Activated CD4-positive, alpha-beta T cell treated with anti-CD3 and anti-CD28 coated beads, Interleukin-2, amount 10 ng/mL, durations not matched to agents 24 days and 14 days (primary cell): ENCODE measurements at places on chromosomes 6 and 20.
A peak's percentile ranks its signal among the peaks of the same experiment; 100 is the strongest.

DNA sequence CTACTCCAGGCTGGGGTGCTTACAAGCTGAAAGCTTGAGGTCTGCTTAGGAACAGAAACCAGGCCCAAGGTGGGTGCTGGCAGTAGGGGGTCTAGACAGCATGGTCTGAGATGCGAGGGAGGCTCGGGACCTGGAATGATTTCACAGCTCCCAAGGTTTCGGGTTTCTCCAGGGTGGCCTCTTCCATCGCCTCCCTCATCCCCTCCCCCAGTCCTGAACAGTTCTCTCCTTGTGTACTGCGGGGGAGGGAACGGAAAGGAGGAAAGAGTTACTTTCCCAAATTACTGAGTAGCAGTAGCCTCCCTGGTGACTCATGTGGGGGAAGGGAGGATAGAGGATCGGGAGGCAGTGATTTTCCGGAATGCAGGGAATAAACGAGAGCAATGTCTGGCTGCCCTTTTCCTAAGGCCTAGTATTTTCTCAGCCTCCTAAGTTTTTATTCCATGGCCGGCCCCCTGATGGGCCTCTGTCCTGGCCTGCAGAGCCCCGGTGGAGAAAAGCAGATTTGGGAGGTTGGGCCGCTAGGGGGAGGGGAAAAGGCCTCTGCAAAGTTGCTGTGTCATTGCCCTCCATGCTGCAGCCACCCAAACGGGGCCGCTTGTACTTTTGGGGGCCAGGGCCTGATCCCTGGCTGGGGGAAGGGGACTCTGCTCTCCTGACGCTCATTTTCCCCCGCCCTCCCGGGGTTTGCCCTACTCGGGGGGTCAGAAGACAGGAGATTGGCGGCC lies 1.5 kb downstream of the BRD2 start:
- H3K4me1 ChIP-seq: peaks cover 26% of the 10 kb centered on the region
- H3K27ac ChIP-seq: peak overlapping the region; percentile 100
- DNase-seq: peak; percentile 92
- H3K4me3 ChIP-seq: peak overlapping the region; percentile 94
- no peaks in the 10 kb centered on the region for H3K27me3 ChIP-seq
- H3K36me3 ChIP-seq: peaks cover 55% of the 10 kb centered on the region

- peak; percentile 61 for DNase-seq
- peak overlapping the region; percentile 65 for H3K27ac ChIP-seq
- H3K4me3 ChIP-seq: peak overlapping the region; percentile 28
- peaks cover 44% of the 10 kb centered on the region for H3K4me1 ChIP-seq
- peaks cover 21% of the 10 kb centered on the region for H3K36me3 ChIP-seq
These were observed 108.8 kb downstream of the TIAM2 start for GRCh38 chr6:155103816-155104366.

GRCh38 chr20:1389703-1390580 lies 2.9 kb downstream of the FKBP1A start:
- peak overlapping the region; percentile 83 for H3K27ac ChIP-seq
- H3K4me1 ChIP-seq: peaks cover 69% of the 10 kb centered on the region
- DNase-seq: no peak

DNA sequence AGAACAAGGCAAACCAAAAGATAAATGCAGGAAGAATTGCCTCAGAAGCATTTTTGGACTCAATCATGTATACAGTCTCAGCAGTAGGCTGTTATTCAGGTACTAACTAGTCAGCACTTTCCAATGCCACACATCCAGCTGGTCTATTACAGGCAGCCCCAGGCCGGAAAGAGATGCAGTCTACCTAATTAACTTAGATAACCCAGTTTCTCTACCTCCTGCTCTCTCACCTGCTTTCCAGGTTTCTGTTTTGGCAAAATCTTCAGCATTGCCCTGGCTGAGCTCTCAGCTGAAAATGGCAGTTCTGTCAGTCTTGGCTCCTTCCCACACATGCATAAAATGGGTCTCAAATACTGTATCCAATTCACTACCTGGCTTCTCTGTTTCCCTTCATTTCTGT lies 101.3 kb upstream of the UFL1 start:
- H3K36me3 ChIP-seq: no peaks in the 10 kb centered on the region
- H3K4me3 ChIP-seq: no peak overlapping the region
- no peaks in the 10 kb centered on the region for H3K27me3 ChIP-seq
- DNase-seq: no peak
- no peaks in the 10 kb centered on the region for H3K4me1 ChIP-seq

DNA sequence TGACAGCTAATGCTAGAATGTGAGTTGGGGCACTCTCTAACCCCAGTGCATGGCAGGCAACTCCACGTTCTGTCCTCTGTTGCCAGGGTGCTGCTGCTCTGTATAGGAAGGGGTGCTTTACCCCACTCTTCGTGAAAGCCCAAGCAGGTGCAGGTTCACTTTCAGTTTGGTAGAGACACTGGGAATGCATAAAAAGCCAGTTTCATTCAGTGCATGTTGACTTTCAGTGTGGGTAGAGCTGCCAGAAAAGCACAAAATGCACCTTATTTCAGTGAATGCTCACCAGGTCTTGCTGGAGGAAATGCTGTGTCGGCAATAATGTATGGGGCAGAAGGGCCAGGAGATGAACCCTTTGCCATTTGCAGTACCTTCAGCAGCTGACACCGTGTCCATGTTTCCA lies 62.1 kb upstream of the ADGRB3 start:
- H3K27me3 ChIP-seq: no peaks in the 10 kb centered on the region
- no peaks in the 10 kb centered on the region for H3K4me1 ChIP-seq
- H3K4me3 ChIP-seq: no peak overlapping the region
- no peak for DNase-seq

DNA sequence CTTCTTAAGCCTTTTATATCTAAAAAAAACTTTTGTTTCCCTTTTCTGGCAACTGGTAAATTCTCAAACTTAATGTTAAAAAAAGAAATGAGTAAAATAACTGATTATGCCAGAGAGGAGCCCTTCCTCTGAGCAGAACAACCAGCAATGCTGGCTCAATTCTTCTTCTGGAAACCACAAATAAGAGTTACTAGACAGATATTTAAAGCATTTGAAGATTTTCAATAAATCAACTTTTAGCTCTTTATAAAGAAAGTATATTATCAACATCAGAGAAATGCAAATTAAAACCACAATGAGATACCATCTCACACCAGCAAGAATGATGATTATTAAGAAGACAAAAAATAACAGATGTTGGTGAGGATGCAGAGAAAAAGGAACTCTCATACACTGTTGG lies 61.1 kb upstream of the TCF21 start:
- no peak overlapping the region for H3K27ac ChIP-seq
- H3K36me3 ChIP-seq: no peaks in the 10 kb centered on the region
- H3K4me1 ChIP-seq: no peaks in the 10 kb centered on the region
- DNase-seq: no peak
- no peak overlapping the region for H3K4me3 ChIP-seq

DNA sequence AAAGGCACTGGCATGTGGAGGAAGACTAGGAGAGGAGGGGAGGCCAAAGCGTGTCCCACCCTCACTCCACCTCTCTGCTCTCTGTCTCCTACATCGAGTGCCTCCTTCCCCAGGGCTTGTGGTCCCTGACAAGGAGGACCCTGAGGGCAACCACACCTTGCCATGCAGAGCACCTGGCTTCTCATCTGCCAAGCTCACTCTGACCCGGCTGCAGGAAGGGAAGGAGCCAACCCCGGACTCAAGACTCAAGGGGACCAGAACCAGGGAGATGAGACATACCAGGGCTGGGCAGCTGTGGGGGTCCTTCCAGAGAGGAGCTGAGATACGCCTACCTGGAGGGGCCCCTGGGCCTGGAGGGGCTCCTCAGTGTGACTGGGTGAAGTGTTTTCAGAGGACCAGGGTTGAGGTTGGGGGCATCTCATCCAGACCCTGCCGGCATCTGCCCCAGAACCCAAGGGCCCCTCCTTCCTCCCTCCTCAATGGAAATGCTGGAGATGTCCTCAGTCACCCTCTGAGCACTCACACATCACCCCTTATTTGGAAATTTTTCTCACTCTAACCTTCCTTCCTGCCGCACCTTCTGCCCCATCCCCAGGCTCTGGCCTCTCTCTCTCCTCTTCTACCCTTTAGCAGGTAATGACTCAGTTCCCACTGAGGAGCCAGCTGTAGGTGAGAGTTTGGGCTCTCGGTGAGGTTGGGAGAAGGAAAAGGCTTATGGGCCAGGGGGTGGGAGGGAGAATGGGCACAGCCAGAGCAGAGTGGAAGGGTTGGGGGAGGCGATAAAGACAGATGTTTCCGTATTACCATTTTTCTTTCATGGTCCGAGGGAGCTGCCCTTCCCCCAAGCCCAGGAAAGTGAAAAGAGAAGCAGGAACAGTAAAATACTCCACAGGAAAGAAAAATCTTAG lies 32.0 kb upstream of the POU5F1 start:
- peaks cover 52% of the 10 kb centered on the region for H3K4me1 ChIP-seq
- DNase-seq: peak; percentile 68
- peaks cover 25% of the 10 kb centered on the region for H3K36me3 ChIP-seq
- peak overlapping the region; percentile 93 for H3K4me3 ChIP-seq

DNA sequence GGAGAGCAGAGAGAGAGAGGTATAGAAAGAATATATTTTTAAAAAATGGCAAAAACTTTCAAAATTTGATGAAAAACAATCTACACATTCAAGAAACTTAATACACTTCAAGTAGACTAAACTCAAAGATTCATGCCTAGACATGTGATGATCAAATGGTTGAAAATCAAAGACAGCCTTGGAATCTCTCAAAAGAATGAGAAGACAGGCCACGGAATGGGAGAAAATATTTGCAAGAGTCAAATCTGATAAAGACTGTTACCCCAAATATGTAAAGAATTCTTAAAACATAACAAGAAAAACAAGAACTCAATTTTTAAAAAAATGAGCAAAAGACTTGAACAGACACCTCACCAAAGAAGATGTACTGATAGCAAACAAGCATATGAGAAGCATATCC lies 49.7 kb downstream of the THEMIS start:
- H3K4me1 ChIP-seq: peaks cover 33% of the 10 kb centered on the region
- no peak overlapping the region for H3K4me3 ChIP-seq
- H3K27me3 ChIP-seq: no peaks in the 10 kb centered on the region
- peaks cover 67% of the 10 kb centered on the region for H3K36me3 ChIP-seq

- H3K27ac ChIP-seq: no peak overlapping the region
- no peaks in the 10 kb centered on the region for H3K36me3 ChIP-seq
- no peaks in the 10 kb centered on the region for H3K27me3 ChIP-seq
- no peaks in the 10 kb centered on the region for H3K4me1 ChIP-seq
- no peak for DNase-seq
These were observed 75.3 kb downstream of the SNAP91 start for GRCh38 chr6:83633609-83634008.

GRCh38 chr6:71420693-71421328 lies 132.2 kb downstream of the OGFRL1 start:
- no peaks in the 10 kb centered on the region for H3K36me3 ChIP-seq
- H3K27me3 ChIP-seq: peaks cover 45% of the 10 kb centered on the region
- no peak overlapping the region for H3K27ac ChIP-seq
- H3K4me3 ChIP-seq: peak overlapping the region; percentile 56

DNA sequence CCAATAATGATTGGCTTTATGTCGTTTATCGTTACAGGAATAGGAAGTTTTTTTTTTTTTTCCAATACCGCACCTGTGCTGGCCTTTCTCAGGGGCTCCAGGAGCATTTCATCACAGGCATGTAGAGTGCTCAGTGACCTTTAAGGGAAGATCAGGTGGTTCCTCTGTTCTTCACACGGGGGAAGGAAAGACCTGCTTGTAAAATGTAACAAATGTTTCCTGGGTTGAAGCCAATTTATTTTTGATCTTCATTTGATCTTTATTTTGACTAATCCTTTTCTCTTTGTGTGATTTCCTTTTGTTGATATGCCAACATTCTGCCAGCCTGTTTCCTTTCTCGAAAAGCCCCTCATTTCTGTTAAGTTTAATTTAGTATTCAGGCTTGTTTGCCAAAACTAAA lies 61.9 kb upstream of the HBS1L start:
- peaks cover 9% of the 10 kb centered on the region for H3K36me3 ChIP-seq
- H3K27me3 ChIP-seq: no peaks in the 10 kb centered on the region
- peak overlapping the region; percentile 73 for H3K4me3 ChIP-seq
- DNase-seq: peak; percentile 68

GRCh38 chr20:19598117-19598850 lies 159.8 kb upstream of the RIN2 start:
- no peak for DNase-seq
- no peaks in the 10 kb centered on the region for H3K27me3 ChIP-seq
- H3K27ac ChIP-seq: no peak overlapping the region
- no peaks in the 10 kb centered on the region for H3K4me1 ChIP-seq
- no peaks in the 10 kb centered on the region for H3K36me3 ChIP-seq

GRCh38 chr6:104572901-104573300 lies 286.8 kb downstream of the HACE1 start:
- H3K36me3 ChIP-seq: no peaks in the 10 kb centered on the region
- H3K4me3 ChIP-seq: no peak overlapping the region
- peaks cover 1% of the 10 kb centered on the region for H3K27me3 ChIP-seq
- no peak overlapping the region for H3K27ac ChIP-seq
- H3K4me1 ChIP-seq: no peaks in the 10 kb centered on the region

- DNase-seq: no peak
- no peak overlapping the region for H3K27ac ChIP-seq
- H3K36me3 ChIP-seq: no peaks in the 10 kb centered on the region
These were observed 60.0 kb downstream of the GINS1 start for GRCh38 chr20:25467441-25467840.

DNA sequence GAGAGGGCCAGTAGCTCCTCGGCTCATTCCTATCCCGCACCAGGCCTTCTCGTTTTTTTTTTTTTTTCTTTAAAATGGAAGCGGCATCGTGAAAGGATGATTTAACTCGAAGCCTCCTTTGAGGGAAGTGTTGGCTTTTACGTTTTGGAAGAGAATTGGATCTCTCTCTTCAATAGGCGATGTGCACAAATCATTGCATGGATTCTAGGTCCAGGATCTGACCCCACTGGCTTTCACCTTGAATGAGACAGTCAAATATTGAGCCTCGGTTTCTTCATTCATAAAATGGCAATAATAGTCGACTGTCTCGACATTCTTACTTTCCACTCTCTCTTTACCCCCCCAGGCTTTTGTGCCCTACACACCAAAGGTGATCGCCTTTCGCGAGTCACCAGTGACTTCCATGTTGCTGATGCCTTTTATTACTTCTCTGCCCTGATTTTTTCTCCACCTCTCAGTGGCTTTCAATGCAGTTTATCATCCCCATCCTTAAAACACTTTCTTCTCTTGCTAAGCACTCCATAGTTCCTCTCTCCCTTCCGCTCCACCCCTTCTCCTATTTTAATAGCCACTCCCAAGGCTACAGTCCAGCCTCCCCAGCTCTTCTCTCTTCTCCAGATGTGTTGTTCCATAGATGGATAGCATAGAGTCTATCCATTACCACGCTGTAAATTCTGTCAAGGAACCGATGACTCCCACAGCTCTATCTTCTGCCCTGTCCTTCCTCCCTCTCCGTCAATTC lies 473 bp upstream of the DTNBP1 start:
- peak overlapping the region; percentile 79 for H3K27ac ChIP-seq
- H3K27me3 ChIP-seq: peaks cover 15% of the 10 kb centered on the region
- peaks cover 8% of the 10 kb centered on the region for H3K36me3 ChIP-seq
- H3K4me1 ChIP-seq: peaks cover 19% of the 10 kb centered on the region

GRCh38 chr6:36387440-36388303 lies at the start of gene ETV7:
ETV7 (minus strand) TSS chr6:36387669; CDS start chr6:36387541, 128 bp downstream.
- peaks cover 42% of the 10 kb centered on the region for H3K4me1 ChIP-seq
- DNase-seq: peak; percentile 90
- H3K36me3 ChIP-seq: peaks cover 6% of the 10 kb centered on the region
- peak within 1 kb of the TSS; percentile 91 for H3K4me3 ChIP-seq
